ENCODE measurements at places on chromosomes 1 and 21. TPM values are rescaled to one million over a fixed set of nuclear protein-coding genes. Genes with fewer than 3 reads are reported as not detected.

GRCh38 chr1:16168622-16169360 lies 12.9 kb upstream of the EPHA2 start:
- no peak for DNase-seq

The CCDC181 gene
- total RNA-seq: 0.30 TPM

DNA sequence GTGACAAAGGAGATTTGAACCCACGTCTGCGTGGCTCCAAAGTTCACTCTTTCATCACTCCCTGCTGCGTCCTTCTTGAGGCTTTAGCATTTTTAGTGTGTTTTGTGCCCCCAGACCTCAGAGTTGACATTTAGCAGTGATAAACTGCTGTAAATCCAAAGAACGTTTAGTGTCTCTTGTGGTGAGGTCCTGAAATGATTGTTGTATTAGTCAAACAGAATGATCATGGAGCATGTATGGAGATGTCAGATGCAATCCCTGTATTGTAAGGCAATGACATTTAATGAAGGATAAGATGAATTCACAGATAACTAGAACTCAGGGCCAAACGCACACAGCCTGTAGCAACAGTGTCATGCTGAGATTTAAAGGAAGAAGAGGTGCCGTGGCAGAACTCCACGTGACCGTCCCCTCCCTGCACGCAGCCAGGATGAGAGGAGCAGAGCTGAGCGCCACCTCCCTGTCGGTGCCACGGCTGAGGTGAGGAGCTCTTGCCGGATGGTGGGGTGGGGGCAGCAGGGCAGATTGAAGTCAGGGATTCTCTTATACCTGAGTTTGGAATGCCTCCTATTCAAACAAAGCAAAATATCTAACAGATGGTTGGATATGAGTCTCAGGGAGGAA lies 30.1 kb downstream of the NTPCR start:
- DNase-seq: no peak

GRCh38 chr21:32613436-32614043 lies 1.4 kb upstream of the CFAP298 start:
- no peak for DNase-seq

GRCh38 chr1:231936983-231937775 lies 310.6 kb downstream of the DISC1 start:
- DNase-seq: no peak

GRCh38 chr21:43985690-43986251 lies 26.3 kb upstream of the TRAPPC10 start:
- no peak for DNase-seq

- DNase-seq: no peak
These were observed 108.6 kb downstream of the PBX1 start for GRCh38 chr1:164667600-164667999.

The LCE2B gene
- not detected for total RNA-seq

The FAM177B gene
- 0.53 TPM for total RNA-seq

The TPTE gene
- not detected for total RNA-seq

DNA sequence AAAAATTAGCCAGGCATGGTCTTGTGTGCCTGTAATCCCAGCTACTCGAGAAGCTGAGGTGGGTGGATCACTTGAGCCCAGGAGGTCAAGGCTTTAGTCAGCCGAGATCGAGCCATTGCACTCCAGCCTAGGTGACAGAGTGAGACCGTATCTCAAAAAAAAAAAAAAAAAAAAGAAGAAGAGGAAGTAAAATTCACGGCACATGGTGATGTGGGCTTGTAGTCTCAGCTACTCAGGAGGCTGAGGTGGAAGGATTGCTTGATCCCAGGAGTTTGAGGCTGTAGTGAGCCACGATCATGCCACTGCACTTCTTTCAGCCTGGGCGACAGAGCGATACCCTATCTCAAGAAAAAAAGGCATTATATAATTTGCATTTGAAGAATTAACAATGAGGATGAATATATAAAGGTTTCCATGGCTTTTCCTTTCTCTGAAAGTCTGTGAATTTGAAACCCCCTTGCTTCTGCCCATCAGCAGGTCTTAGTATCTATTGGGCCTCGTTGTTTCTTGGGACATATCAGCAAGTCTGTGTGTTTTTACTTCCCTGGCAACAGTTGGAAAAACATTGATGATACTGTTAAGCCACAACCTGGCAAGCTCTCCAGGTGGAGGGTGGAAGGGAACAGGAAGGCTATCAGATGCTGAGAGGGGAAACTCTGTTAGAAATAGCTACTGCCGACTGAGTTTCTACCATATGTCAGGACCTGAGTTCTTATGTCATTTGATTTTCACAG lies 4.6 kb upstream of the PLA2G2D start:
- DNase-seq: no peak

- no peak for DNase-seq
These were observed 1651.0 kb downstream of the NCAM2 start for GRCh38 chr21:22649246-22649645.

- no peak for DNase-seq
These were observed 257.5 kb downstream of the KIF26B start for GRCh38 chr1:245412306-245412705.

The ZFP69 gene
- 0.71 TPM for total RNA-seq

GRCh38 chr21:36245115-36245514 lies 74.9 kb upstream of the MORC3 start:
- no peak for DNase-seq

The MYCL gene
- 0.14 TPM for total RNA-seq

DNA sequence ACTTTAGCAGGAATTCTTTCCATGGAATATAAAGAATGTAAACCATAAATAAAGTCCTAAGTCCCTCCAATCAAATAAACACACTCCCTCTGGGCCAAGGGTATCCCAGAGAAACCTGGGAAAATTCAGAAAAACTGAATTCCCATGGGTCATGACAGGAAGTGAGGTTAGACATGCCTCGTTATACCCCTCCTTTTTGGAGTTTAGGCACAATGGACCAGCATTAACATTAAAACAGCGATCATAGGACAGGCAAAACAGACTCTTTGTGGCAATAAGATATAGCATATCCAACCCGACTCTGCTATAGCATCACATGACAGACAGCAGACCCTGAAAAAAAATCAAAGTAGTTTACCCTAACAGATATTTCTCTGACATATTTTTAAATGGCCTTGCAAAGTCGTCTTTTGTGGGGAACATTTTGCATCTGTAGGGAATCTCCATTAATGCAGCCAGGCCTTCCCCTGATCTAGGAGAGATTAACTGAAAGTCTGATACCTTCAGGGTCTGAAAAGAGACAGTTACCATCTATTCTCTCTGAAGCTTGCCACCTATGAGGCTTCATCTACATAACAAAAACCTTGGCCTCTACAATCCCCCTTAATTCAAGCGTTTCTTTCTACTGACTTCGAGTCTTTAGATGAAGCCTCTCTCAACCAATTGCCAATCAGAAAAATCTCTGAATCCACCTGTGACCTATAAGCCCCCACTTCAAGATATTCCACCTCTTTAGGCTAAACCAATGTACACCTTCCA lies 143.0 kb upstream of the KCNK1 start:
- DNase-seq: no peak

DNA sequence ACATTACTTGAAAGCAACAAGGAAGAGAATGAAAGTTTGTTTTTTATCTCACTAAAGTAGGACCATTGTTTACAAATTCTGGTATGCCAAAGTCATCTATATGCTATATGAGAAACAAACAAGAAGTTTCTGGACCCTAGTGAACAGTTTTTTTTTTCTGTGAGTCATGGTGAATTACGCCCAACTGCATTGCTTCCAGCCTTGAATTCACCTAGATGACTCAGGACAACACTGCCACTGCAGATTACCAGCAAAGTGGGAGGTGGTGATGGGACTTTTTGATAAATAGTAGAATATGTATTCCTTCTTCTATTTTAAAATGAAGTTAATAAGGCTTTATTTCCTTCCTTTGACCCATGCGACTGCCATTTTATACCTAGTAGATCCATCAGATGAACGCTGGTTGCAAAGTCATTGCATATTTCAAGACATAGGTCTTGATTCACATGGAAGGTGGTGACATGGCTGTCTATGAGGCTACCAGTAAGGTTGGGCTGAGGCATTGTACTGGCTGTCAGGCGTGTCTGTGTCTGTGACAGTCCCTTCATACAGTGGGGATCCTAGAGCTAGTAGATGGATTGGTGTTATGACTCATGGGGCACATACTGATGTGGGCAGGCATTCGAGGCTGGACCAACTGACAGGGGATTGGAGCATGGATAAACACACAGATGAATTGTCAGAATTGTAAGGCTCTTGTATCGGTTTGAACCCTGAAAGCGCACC lies 49.1 kb upstream of the APOBEC4 start:
- no peak for DNase-seq

The FCER1G gene
- 7.4 TPM for total RNA-seq

The SIPA1L2 gene
- 4.4 TPM for total RNA-seq

DNA sequence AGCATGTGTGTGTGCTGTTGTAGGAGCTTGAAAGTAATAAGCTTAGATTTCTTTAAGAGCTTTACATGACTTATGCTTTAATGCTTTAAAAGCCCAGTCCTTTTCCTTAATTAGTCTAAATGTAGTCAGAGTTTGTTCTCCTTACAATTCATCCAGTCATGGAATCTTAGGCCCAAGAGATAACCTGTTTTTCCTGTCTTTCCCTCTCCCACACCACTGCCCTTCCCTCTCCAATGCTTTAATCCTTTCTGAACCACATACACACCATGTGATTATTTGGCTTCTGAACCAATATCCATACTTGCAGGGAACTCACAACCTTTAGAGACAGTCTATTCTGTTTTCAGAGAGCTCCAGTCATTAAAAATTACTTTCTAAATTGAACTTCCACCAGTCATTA lies 37.6 kb downstream of the ALG6 start:
- DNase-seq: no peak

The TNFSF4 gene
- total RNA-seq: 0.82 TPM

DNA sequence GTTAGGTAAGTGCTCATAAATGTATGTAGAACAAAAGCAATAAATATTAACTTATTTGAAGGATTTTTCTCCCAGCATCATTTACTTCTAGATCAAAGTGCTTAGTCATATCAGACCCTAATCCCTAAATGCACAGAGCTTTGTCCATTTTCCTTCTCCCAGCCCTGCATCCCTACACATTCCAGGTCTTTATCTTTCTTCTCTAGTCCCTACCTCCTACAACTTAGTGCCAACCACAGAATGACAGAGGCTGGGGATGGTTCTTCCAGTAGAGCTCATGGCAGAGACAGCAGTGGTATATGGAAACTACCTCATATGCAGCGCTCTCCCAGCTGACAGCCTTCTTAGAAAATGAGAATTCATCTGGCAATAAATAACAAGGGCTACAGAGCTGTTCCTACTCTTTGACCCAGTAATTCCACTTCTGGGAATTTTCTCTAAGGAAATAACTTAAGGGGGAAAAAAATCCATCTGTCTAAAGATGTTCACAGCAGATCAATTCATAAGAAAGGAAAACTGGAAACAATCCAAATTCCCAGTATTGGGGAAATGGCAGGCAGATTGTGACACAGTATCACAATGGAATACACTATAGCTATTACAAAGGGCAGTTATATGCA lies 62.9 kb upstream of the ROR1 start:
- no peak for DNase-seq

- DNase-seq: no peak
These were observed 35.9 kb upstream of the KANK4 start for GRCh38 chr1:62355095-62355494.

The ATP1A2 gene
- total RNA-seq: not detected

- DNase-seq: no peak
These were observed 198.0 kb downstream of the GRIK3 start for GRCh38 chr1:36836196-36836883.

The JAM2 gene
- total RNA-seq: 3.3 TPM

The FPGT gene
- 10.7 TPM for total RNA-seq

- DNase-seq: no peak
These were observed 29.7 kb upstream of the BRINP3 start for GRCh38 chr1:190507357-190507756.

The AMY1C gene
- total RNA-seq: not detected

The ERG gene
- not detected for total RNA-seq

DNA sequence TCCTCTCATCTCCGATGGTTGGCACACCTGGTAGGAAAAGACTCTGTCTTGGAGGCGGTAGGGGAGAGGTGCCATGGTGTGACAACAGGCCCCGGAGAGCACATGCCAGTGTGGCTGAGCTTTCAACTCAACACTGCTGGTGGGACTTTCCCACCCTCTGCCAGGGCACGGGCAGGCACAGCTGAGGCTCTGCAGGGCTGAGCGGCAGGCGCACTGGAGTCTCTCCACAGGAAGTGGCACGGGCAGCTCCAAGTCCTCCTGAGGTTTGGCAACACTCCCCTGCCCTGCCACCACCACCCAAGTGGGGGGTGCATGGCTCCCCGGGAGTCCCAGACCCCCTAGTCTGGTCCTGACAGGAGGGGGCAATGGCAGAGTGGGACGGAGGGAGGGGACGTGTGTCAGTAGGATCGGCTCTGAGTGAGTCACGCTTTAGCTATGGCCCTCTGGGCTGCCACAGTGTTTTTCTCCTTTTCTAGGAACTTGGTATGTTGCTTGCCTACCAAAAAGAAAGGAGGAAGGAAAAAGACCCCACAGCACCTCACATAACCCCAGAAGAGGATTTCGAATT lies 27.3 kb upstream of the EVA1B start:
- DNase-seq: no peak

The LGR6 gene
- total RNA-seq: 0.14 TPM

The NTNG1 gene
- not detected for total RNA-seq

GRCh38 chr1:189775343-189775742 lies 702.3 kb downstream of the BRINP3 start:
- no peak for DNase-seq

The TFF2 gene
- total RNA-seq: not detected

Data from activated naive CD4-positive, alpha-beta T cell treated with anti-CD3 and anti-CD28 coated beads, Interleukin-2, amount 50 U/mL, for 72 hours (primary cell).